EL (cell line): ENCODE measurements at places on chromosomes 6 and 20.

- no peak for DNase-seq
These were observed 28.4 kb downstream of the UQCC2 start for GRCh38 chr6:33683051-33683571.

- DNase-seq, result peak; percentile 23
These were observed 77.3 kb downstream of the TRMT11 start for GRCh38 chr6:126063512-126064146.

- no peak for DNase-seq
These were observed 301.0 kb downstream of the FARS2 start for GRCh38 chr6:5562277-5562676.

DNA sequence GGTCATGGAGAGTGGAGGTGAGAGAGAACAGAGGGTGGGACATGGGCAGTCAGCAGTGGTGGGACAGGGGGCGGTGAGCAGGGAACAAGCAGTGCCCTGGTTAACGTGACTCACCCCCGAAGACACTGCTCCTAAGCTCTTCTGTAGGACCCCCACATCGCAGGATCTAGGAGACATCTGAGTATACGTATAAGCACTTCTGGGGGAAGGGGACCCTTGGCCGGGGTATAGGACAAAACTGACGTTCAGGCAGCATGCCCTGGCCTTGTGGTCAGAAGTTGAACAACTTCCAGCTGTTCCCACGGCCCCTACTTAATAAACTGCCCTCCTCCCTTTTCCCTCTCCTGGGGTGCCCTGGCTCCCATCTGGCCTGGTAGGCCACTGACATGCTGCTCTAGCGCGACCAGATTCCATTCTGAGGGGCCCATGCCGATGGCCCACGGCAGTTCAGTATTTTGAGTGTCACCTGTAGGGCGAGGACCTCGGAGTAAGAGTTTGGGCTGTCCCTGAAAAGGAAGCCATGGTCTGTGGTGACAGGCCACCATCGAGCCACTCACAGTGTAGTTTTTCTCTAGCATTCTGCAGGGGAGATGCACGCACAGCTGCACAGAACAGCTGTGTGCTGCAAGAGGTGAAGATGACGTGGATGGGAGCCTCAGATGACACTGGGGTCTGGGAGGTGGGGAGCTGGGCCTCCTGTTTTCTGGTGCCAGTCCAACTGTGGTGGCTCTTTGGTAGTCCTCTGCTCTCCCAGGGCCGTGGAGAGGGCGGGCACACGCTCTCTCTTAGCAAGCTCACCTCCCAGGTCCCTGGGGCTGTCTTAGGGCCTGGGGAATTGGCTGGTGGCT is 38.4 kb downstream of the PPP1R3G start:
- no peak for DNase-seq

GRCh38 chr6:70520575-70520974 is 46.2 kb upstream of the SDHAF4 start:
- no peak for DNase-seq

DNA sequence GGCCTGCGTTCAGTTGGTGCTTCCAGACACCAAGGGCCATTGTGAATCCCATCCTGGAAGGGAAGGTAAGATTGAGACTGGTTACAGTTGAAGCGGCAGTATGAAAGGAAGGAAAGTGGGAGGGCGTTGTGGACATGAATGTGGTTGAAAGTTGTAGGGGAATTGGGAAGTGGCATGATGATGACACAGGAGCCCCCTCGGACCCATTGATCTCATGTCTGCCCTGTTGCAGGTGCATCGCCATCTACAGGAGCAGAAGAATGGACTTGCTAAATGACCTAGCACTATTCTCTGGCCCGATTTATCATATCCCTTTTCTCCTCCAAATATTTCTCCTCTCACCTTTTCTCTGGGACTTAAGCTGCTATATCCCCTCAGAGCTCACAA is 5.5 kb downstream of the HLA-DQA1 start:
- no peak for DNase-seq

GRCh38 chr20:60049601-60050000 is 91.4 kb downstream of the CDH26 start:
- DNase-seq, result no peak

GRCh38 chr6:69868961-69869360 is 2.6 kb downstream of the COL19A1 start:
- no peak for DNase-seq

GRCh38 chr6:143679041-143679440 is 1.3 kb downstream of the PHACTR2 start:
- no peak for DNase-seq

GRCh38 chr20:33482581-33482980 is 7.3 kb upstream of the CBFA2T2 start:
- no peak for DNase-seq

DNA sequence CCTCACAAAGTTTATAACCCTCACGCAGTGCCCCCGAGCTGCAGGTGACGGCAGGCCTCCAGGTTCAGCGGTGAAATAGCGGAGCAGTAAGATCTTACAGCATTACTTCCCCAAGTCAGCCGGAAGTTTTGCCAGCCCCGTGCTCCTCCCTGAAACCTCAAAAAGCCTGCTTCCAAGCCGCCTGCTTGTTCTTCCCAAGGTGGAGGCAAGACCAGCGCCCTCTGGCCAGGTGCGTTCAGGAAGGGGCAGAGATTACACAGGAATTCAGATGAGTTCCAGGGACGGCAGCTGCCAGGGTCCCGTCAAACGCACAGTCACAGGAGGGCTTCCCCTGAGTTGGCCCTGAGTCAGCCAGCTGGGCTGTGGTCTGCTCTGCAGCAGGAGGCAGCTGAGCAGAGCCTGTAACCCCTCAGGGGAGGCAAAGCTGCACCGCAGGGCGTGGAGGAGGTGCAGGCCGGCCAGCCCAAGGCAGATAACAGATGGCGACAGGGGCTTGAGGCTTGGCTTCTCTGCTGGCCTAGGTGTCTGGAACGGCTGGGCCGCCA is 124.1 kb upstream of the RPS6KA2 start:
- DNase-seq, result no peak

DNA sequence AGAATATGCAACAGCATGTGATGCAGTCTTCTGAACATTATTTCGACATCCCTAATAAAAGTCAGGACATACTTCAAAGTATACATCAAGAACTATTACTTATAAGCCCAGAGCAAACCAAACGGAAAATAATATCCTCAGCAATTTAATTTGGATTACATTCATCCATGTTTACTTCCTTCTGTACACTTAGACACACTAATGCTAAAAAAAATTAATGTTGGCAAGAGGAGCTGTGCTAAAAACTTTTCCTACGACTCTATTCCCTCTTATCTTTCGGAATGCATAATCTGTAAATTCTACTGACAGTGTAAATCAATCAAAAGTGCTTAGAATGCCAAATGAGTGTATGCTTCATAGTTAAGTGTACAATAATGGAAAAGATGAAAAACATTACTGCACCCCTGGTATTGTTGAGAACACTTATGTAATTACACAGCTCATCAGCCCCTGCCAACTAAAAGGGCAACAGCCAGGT is 301.2 kb upstream of the HSF2 start:
- DNase-seq, result no peak

- DNase-seq, result no peak
These were observed 107.6 kb downstream of the MBOAT1 start for GRCh38 chr6:20104696-20105095.

- DNase-seq, result no peak
These were observed 97.9 kb upstream of the NEDD9 start for GRCh38 chr6:11330413-11330760.
